Kidney epithelial cell (primary cell): ENCODE measurements at places on chromosomes 1 and 21. TPM values are rescaled to one million over a fixed set of nuclear protein-coding genes. Genes with fewer than 3 reads are reported as not detected.

The ADAM30 gene
- total RNA-seq: not detected in 2 replicates

The KCNJ9 gene
- not detected in 2 replicates for total RNA-seq

The RCSD1 gene
- 0.21 TPM in 1 of 2 replicates, not detected in the other for total RNA-seq

The COPA gene
- 130 and 152 TPM in 2 replicates for total RNA-seq

The CELA3A gene
- not detected in 2 replicates for total RNA-seq
